NB4 (cell line): ENCODE measurements at places on chromosomes 6 and 20.

DNA sequence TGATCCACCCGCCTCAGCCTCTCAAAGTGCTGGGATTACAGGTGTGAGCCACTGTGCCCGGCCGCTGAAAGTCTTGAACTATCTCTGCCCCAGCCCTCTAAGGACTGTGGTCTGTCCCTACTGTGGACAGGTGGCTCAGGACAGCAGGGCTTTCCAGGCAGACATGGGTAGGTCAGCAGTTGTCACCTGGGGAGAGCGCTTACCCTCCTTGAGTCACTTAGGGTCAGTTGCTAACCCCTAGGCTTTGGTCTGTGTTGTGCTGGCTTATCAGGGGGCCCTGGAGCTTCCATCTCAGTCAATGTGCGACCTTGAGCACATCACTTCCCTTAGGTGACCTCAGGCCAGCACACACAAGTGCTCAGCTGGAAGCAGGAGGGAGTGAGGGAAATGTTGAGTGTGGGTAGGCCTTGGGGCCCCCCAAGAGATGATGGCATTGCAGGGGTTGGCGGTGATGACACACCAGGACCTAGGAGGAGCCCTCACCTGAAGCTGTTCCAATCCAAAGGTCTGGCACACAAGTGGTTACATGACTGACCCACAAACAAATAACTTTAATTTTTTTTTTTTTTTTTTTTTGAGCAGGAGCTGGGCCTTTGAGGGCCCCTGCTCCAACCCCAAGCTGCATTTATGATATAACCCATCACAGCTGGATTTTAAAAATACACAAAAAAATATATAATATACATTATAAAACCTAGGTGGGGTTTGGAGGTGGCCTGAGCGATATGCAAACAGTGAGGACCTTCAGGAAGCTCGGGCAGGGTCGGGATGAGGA lies 5.1 kb downstream of the RPL10A start:
- peak; percentile 62 for DNase-seq

DNA sequence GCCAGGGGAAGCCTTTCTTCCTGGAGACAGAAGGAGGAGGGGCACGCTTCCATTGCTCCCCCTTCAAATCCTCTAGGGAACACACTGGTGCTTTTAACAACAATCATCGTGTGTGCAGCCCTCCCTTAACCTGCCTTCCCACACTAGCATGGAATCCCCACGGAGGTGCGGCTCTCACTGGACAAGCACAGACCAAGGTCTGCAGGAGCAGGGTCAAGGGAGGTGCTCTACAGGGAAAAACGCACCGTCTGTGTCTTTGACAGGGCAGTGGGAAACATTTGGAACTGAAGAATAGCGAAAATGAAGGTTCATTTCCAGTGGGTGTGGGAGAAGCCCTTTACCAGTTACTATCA lies 527.1 kb downstream of the QKI start:
- DNase-seq, result no peak

DNA sequence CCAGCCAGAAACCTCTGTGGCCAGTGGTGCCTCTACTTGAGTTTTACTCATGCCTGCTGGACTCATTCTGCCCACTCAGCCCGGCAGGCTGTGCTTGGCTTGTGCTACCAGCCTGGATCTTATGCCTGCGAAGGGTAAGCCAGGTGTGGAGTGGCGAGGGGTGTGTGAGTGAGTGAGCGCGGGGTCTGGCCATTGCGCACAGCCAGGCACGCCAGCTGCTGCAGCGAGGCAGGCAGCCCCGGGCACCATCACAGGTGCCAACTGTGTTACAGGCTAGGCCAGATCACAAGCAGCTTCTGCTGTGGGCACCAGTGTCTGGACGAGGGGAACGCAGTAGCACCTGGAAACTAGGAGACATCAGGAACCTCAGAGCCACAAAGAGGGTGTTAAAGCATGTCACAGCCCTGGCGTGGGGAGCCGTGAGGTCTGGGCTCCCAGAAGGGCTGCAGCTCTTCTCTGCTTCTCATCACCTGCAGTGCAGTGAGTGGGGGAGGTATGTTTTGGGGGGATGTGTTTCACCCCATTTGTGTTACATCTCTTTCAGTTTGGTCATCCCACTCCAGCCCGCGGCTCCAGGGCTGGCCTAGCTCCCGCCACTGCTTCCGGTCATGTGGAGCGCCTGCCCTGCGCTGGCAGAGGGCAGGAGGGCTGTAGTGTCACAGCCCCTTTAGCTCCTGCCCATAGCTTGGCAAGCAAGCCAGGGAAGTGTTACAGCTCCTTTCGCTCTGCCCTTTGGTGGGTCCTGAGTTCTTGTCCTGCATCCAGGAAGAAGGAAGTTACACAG lies 379.7 kb upstream of the IMPG1 start:
- no peak for DNase-seq

DNA sequence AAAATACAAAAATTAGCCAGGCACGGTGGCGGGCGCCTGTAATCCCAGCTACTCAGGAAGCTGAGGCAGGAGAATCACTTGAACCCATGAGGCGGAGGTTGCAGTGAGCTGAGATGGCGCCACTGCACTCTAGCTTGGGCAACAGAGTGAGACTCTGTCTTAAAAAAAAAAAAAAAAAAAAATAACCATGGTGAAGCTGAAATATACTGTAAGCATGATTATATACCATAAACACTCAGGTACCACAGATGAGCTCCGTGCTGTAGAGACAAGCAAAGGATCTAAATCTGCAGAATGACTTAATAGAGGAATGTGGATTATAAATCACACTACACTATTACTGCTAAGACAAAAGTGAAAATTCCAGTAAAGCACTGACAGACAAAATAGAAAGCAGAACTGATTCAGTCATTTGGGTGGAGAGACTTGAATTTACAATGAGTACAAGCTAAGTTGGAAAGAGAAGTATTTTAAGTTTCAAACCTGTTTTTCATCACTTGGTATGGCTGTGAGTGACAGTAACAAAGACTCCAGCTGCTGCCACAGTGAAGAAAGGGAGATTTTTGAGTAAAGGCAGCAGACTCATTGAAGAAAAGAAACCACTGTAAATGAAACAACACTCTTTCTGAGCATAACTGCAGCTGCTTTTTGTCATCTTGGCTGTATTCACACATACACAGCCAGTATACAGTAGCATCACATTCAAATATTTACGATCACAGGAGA lies 322.1 kb downstream of the RNGTT start:
- no peak for DNase-seq

DNA sequence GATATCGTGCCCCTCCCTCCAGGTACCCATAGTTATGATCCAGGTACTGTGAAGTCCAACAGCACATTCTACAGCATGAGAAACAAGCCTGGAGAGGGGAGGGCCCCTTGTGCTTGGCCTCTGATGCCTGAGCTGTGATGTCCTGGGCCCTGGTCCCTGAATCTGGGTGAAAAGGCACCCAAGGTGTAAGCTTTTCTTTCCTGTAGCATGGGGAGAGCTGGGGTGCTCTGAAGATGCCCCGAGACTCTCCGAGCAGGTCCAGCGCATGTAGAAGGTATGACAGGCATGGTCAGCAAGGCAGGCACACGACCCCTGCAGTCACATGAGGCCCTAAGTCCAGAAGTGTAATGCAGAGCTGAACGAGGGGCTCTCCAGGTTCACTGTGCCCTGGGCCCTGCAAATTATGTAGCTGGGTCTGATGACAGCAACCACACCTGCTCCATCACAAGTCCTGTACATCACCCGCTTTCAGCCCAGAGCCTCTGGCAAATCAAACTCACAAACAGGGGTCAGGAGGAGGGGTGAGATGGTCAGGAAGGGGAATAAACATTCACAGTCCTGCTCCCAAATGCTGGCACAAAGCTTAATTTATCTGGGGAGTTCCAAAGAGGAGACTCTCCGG lies 1.8 kb upstream of the CTSZ start:
- DNase-seq, result no peak

GRCh38 chr20:24340933-24341332 lies 128.5 kb upstream of the SYNDIG1 start:
- DNase-seq, result no peak

- peak; percentile 73 for DNase-seq
These were observed 20.1 kb downstream of the ECT2L start for GRCh38 chr6:138815797-138816528.

DNA sequence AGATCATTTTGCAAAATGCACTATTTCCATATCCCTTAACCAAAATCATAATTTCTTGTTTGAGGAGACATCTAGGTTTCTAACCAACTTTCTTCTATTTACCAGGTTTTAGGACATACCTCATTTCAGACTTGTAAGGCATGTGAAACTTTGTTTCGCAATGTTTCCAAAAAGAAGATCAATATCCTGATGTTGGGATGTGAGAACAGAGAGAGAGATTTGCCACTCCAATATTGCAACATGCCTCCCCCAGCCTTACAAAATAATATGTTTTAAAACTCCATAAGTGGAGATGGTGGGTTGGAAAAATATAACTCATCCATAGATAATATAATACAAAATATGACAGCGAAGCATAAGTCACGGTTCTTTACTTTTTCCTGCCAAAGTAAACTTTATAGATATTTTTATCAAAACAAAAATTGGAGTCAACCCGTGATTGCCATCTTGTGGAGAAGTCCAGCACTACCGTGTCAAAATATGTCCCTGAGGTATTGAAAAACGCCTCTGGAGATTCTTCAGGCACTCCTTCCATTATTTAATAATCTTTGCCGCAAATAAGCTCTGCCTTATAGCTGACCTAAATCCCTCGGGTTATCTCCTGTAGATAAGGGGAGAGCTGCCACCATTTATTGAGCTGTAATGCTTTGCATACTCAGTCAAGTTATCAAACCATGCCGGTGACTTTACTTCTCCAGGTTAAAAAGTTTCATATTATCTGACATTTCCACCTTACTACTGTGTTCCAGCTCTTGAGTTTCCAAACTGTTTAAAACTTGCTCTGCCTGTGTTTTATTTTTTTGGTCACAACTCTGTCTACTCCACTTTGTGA lies 534.2 kb downstream of the HACE1 start:
- DNase-seq, result peak; percentile 64
